ENCODE measurements at places on chromosomes 7 and 10.

DNA sequence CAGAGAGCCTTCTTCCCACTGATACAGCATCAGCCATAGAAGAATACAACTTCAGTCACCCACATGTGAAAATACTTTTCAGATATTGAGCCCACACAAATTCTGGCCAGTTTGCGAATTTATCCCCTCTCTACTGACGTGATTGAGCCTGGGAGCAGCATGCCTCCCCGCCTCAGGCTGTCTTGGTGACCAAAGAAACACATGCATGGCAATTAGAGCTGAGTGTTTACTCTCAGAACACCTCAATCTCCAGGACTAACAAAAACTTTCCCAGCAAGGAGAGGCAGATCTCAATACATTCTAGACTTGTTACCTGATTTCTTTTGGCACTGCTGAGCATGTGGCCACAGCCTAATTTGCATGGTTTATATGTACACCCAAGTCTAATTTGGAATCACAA is 122.5 kb downstream of the TMEM26 start:
- no peak for DNase-seq

GRCh38 chr10:20396205-20396604 is 500.9 kb downstream of the NEBL start:
- no peak for DNase-seq

DNA sequence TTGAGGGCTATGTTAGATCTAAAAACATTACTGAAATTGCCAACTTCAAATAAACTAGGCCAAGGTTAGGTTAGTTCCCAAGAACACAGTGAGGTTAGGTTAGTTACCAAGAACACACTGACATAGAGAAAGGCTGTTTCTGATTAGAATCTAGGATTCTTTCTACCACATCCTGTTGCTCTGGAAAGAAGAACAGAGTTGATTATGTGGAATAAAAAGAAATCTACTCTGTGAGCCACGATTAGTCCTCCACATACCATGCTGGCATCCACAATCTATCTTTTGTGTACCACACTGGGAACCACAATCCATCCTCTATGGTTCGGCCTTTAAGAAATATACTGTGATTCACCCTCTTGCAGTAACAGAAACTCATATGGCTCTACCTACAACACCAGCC is 91.4 kb downstream of the LRRTM3 start:
- no peak for DNase-seq

DNA sequence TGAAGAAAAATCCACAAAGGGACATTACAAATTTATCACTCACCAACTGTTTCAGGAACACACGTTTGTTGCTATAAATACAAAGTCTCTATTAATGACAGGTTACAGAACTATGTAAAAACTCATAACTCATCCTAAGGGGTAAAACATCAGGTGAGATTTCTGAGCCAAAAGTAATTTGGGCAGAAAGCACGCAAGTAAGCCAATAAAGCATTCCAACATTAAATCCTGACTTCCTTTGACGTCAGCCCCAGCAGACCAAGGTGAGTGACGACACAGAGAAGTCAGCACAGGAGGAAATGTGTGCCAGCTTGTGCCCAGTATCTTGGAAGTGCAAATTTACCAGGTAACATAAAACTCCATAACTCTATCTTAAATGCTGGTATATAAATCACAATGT is 45.7 kb downstream of the IMMP2L start:
- no peak for DNase-seq

DNA sequence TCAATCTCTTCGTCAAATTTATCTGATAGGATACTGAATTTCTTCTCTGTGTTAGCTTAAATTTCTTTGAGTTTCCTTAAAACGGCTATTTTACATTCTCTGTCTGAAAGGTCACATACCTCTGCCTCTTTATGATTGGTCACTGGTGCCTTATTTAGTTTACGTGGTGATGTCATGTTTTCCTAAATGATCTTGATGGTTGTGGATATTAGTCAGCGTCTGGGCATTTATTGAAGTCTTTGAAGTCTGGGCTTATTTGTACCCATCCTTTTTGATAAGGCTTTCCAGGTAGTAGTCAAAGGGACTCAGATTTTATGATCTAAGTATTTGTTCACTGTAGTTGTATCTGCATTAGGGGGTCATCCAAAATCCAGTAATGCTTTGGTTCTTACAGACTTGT is 1407.5 kb upstream of the LRRTM3 start:
- DNase-seq, result no peak

DNA sequence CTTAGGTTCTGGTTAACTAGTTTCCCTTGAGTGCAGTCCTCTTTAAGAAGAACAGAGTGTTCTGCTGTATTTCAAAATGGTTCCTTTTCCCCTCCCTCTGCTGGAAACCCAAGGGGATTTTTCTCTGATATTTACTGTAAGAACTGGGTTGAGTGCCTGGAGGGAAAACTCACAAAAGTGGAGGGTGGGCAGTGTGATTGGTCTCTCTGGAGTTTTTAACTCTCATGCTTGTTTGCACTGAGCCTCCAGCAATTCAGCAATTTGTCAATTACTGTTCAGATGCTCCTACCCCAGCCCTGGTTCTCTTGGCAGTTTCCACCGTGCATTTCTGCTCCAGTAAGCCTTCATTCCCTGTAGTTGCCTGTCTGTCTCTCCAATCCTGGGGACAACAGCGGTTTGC is 273.4 kb upstream of the SORCS1 start:
- DNase-seq, result no peak

- no peak for DNase-seq
Observed at GRCh38 chr7:80783678-80784327, 135.0 kb downstream of the SEMA3C start.

DNA sequence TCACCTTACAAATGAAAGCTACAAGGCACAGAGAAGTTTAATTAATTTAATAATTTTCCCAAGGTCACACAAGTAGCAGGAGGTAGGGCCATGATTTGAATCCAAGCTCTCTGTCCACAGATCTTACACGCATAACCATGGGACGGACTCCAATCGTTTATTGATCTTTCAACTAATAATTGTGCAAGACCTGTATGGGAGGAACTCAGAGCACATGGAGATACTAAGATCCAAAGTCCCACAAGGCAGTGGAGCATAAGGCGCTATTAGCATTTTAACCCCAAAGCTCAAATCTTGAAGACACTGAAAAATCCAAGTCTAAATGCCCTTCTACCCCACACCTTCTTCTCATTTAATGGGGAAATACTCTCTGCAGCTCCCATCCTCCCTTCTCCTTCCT is 143.5 kb downstream of the FGFR2 start:
- no peak for DNase-seq

Data from CD8-positive, alpha-beta T cell (primary cell).